ENCODE measurements at places on chromosomes 13 and 19.

DNA sequence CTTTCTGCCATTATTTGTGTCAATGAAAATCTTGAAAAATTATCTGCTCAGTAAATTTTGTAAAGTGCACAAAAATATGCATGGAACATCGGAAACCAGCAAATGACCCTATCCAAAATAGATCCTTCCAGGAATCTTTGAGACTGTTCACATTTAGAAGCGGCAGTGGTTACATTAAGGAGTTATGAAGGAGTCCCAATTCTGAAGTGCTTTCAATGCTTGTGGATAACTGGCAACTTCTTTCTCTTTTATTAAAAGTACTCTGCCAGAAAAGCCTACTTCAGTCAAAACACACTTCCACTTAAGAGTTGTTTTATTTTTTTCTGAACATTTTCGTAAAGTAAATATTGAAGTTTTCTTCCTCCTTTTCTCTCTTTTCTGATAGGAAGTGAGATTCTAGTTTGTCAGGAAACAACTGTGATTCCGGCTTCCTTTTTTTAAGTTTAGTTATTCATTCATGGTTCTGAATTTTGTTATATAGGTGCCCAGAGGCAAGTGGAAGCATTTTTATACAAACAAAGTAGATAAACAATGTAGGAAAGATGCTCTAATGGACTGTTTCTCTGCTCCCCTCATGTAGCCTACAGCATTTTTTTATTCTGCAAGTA lies 83.5 kb downstream of the PCDH9 start:
- no peak for DNase-seq

DNA sequence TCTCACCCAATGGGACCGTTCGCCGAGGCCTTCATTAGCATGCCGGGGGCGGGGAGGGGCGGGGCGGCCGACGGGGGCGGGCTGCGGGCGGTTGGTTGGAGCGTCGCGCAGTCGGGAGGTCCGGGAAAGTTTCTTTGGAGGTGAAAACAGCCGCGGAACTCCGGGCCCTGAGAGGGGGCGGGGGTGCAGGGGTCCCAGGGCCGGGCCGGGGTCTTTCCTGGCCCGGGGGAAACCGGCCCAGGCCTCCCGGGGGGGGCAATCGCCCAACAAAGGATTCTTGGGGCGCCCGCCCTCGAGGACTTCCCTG lies at the start of gene HMG20B:
HMG20B (plus strand) TSS at position 90 of the 307 bp plus-strand sequence. CDS start 366 bp downstream, outside the sequence.
- no peak for DNase-seq

DNA sequence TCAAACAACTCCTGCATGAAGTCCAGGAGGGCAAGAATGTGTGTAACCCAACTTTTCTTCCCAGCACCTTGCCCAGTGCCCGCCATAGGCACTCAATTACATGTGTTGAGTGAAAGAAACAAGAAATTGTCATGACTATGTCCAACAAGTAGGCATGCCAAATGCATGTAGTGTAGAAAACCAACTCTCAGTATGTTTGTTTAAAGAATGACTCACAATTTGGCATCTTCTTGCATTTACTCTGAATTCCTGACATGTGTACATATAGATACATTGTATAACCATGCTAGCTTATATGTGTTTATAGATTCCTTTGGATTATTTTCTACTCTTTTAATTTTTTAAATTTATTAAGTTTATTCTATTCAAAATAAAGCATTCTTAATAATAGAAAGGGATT lies 305.0 kb downstream of the EFNB2 start:
- DNase-seq = no peak

DNA sequence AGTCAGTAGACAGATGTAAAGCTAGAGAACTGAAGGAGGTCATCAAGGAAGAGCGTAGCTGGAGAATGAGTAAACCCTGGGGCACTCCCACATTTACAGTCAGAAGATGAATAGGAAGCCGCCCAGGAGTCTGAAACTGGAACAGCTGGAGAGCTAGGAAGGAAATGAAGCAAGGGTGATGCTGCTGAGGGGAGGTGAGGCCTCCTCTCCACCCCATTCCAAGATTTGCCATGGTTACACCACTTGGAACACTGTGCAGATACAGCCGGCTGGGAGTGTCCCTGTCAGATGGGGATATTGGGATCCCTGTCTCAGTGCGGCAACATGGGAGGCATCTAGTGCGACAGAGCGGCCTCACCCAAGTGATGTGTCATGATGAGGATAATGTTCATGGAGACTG lies 51.8 kb upstream of the GPI start:
- no peak for DNase-seq

- no peak for DNase-seq
Measured at GRCh38 chr19:38898788-38899446, 501 bp downstream of the SIRT2 start.

- DNase-seq = no peak
Measured at GRCh38 chr19:38831142-38831605, 420 bp downstream of the ECH1 start.

GRCh38 chr13:71291842-71292146 lies 575.2 kb downstream of the DACH1 start:
- DNase-seq = no peak

Data from stimulated activated CD4-positive, alpha-beta T cell treated with anti-CD3 and anti-CD28 coated beads, Interleukin-1b, Interleukin-23, amount 100 ng/mL, for 1 hour (primary cell).